Regular cardiac myocyte (primary cell): ENCODE measurements at places on chromosomes 4 and X. TPM values are rescaled to one million over a fixed set of nuclear protein-coding genes. Genes with fewer than 3 reads are reported as not detected.

The RHOXF2B gene
- total RNA-seq = not detected in 2 replicates

The TEX13C gene
- not detected in 2 replicates for total RNA-seq

The MAGEA2B gene
- total RNA-seq = not detected in 2 replicates

The MRFAP1L1 gene
- 38.6 and 51.2 TPM in 2 replicates for total RNA-seq

The SLC34A2 gene
- under 0.01 and 0.28 TPM in 2 replicates for total RNA-seq

The EVC2 gene
- total RNA-seq = 7.9 and 11.3 TPM in 2 replicates

The NDNF gene
- under 0.01 and 0.56 TPM in 2 replicates for total RNA-seq

The GAGE12E gene
- not detected in 2 replicates for total RNA-seq

The AMTN gene
- not detected in 2 replicates for total RNA-seq

The DMRTC1B gene
- total RNA-seq = not detected in 2 replicates

The TLR1 gene
- total RNA-seq = 0.96 and 1.4 TPM in 2 replicates

The GBA3 gene
- total RNA-seq = not detected in 2 replicates

The MAGEA9B gene
- total RNA-seq = not detected in 2 replicates

The FRAS1 gene
- 0.77 and 5.4 TPM in 2 replicates for total RNA-seq

The EDNRA gene
- 8.4 and 10.1 TPM in 2 replicates for total RNA-seq

The HSFX2 gene
- total RNA-seq = not detected in 2 replicates

The PSAPL1 gene
- not detected in 2 replicates for total RNA-seq

The PITX2 gene
- total RNA-seq = 0.28 and 0.77 TPM in 2 replicates

The AKAP14 gene
- total RNA-seq = not detected in 2 replicates

The NPFFR2 gene
- total RNA-seq = not detected in 2 replicates

The RXFP1 gene
- total RNA-seq = 1.3 and 18.6 TPM in 2 replicates

The OTUD6A gene
- total RNA-seq = not detected in 2 replicates

The DMP1 gene
- not detected in 2 replicates for total RNA-seq

The GLRA3 gene
- total RNA-seq = not detected in 2 replicates

The MMRN1 gene
- 3.4 and 3.8 TPM in 2 replicates for total RNA-seq

The TEX11 gene
- total RNA-seq = not detected in 2 replicates

The BLOC1S4 gene
- total RNA-seq = 16.6 and 17.6 TPM in 2 replicates

The PFKFB1 gene
- 0.19 TPM in 1 of 2 replicates, not detected in the other for total RNA-seq

The EDA2R gene
- total RNA-seq = 8.8 and 14.9 TPM in 2 replicates

The ETDC gene
- total RNA-seq = not detected in 2 replicates

The EMCN gene
- total RNA-seq = 2.5 and 6.5 TPM in 2 replicates

The LAP3 gene
- 152 and 155 TPM in 2 replicates for total RNA-seq

The SULT1B1 gene
- 0.28 and 7.7 TPM in 2 replicates for total RNA-seq

The SNCA gene
- 0.56 and 0.96 TPM in 2 replicates for total RNA-seq

The ATP8A1 gene
- total RNA-seq = 0.19 and 1.1 TPM in 2 replicates

The RBM41 gene
- total RNA-seq = 8.6 and 11.8 TPM in 2 replicates

The GAGE12F gene
- not detected in 2 replicates for total RNA-seq

The SSX2 gene
- not detected in 2 replicates for total RNA-seq

The NPY1R gene
- 0.19 and 1.1 TPM in 2 replicates for total RNA-seq

The SYNPO2 gene
- total RNA-seq = 13.6 and 83.4 TPM in 2 replicates

The LGI2 gene
- under 0.01 and 0.85 TPM in 2 replicates for total RNA-seq

The FAM236A gene
- not detected in 2 replicates for total RNA-seq

The TBC1D8B gene
- total RNA-seq = 14.6 and 17.2 TPM in 2 replicates

The ADH7 gene
- not detected in 2 replicates for total RNA-seq

The TMSB15B gene
- total RNA-seq = 2.5 and 2.8 TPM in 2 replicates

The MID1IP1 gene
- total RNA-seq = 37.8 and 60.4 TPM in 2 replicates

The IL1RAPL2 gene
- total RNA-seq = not detected in 2 replicates

The SMARCA1 gene
- total RNA-seq = 47.9 and 64.0 TPM in 2 replicates

The PF4V1 gene
- total RNA-seq = 10.2 and 16.1 TPM in 2 replicates

The ZNF157 gene
- total RNA-seq = under 0.01 and 0.28 TPM in 2 replicates
